ENCODE measurements at places on chromosomes 12 and 14.

DNA sequence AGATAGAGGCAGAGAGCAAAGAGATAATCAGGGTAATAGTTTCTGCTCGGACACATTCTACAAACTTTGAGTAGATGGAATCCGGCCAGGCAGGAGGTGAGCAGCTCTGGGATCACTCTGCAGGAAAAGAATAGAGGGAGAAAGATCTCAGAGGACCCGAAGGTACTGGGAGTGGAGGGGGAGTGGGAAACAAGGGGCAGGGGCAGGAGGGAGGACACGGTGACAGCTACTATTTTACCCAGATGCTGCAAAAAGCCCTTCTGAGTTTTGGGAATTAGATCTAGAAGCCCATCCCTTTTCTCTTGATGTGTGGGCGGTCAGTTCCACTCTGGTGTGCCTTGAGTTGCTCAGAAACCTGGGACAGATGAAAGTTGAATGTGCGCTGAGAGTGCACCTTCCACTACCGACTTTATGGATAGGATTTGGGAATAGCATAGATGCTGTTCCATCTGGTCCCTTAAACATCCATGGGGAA is 556 bp downstream of the GPRC5A start:
- H3K4me3 ChIP-seq = no peak overlapping the region
- H3K4me1 ChIP-seq = peaks cover 15% of the 10 kb centered on the region
- peaks cover 51% of the 10 kb centered on the region for H3K27me3 ChIP-seq
- DNase-seq = no peak
- no peak overlapping the region for H3K27ac ChIP-seq

- no peak overlapping the region for H3K4me3 ChIP-seq
- H3K4me1 ChIP-seq = no peaks in the 10 kb centered on the region
- no peaks in the 10 kb centered on the region for H3K27me3 ChIP-seq
- no peaks in the 10 kb centered on the region for H3K36me3 ChIP-seq
- H3K27ac ChIP-seq = no peak overlapping the region
Observed at GRCh38 chr12:115638733-115639647, 638.5 kb downstream of the MED13L start.

DNA sequence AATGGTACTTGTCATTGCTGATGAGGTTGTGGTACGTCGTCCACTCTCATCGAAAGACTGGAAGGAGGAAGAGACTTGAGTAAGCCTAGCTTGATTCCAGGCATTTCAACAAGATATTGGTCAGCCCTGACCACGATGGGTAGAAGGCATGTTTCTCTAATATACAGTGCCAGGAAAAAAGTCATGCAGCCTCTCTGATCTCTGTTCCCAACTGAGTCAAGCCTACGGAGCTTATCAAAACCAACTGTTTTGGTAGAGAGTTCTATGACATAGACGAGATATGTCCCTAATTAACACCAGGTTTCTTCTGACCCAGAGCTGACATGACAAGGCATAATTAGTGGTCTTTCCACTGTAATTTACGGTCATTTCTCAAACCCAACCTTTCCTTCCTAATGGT is 58.5 kb downstream of the NIN start:
- H3K4me1 ChIP-seq = peaks cover 18% of the 10 kb centered on the region
- no peak for DNase-seq
- no peak overlapping the region for H3K4me3 ChIP-seq

DNA sequence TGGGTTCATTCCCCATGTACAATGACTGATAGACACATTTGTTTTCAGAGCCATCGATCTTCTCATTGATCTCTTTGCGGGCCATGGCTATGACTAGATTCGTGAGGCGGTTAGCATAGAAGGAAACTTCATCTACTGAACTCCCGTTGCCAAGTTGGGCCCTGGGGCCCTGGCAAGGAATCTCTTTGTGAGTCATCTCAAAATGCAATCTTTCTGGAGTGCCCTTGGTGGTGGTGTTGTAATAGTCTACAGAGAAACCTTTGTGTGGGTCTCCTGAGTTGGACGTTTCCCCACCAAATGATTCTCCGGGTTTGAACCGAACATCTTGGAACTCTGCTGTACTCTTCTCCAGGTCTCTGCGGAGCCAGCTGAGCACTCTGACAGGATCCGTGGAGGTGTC is 20.4 kb downstream of the AKAP3 start:
- H3K27ac ChIP-seq = no peak overlapping the region
- H3K4me3 ChIP-seq = no peak overlapping the region
- no peaks in the 10 kb centered on the region for H3K27me3 ChIP-seq
- no peaks in the 10 kb centered on the region for H3K36me3 ChIP-seq
- H3K4me1 ChIP-seq = no peaks in the 10 kb centered on the region

- DNase-seq = no peak
- H3K4me1 ChIP-seq = no peaks in the 10 kb centered on the region
- H3K36me3 ChIP-seq = no peaks in the 10 kb centered on the region
- H3K27ac ChIP-seq = no peak overlapping the region
- H3K27me3 ChIP-seq = no peaks in the 10 kb centered on the region
- no peak overlapping the region for H3K4me3 ChIP-seq
Observed at GRCh38 chr12:74984631-74985030, 225.0 kb downstream of the KCNC2 start.

DNA sequence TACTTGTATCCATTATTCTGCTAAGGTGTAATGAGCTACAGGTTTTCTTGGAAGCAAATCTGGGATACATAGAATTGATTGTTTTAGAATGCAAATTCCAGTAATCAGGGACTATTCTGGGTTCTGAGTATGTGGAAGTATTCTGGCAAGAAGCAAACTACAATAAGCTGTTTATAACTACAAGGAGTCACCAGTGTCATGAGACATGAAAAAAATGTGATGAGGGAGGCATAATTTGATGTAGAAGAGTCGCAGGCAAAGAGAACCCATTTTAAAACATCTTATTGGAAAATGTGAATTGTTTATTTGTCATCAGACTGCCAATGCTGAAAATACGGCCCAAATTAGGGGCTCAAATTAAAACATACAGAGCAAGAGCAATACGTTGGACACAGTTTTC is 321.8 kb upstream of the E2F7 start:
- no peaks in the 10 kb centered on the region for H3K36me3 ChIP-seq
- H3K27me3 ChIP-seq = no peaks in the 10 kb centered on the region
- no peak overlapping the region for H3K4me3 ChIP-seq

- peaks cover 4% of the 10 kb centered on the region for H3K27me3 ChIP-seq
- no peaks in the 10 kb centered on the region for H3K36me3 ChIP-seq
- no peak overlapping the region for H3K27ac ChIP-seq
- H3K4me1 ChIP-seq = peaks cover 7% of the 10 kb centered on the region
Observed at GRCh38 chr12:26273811-26274210, 78.4 kb downstream of the SSPN start.

DNA sequence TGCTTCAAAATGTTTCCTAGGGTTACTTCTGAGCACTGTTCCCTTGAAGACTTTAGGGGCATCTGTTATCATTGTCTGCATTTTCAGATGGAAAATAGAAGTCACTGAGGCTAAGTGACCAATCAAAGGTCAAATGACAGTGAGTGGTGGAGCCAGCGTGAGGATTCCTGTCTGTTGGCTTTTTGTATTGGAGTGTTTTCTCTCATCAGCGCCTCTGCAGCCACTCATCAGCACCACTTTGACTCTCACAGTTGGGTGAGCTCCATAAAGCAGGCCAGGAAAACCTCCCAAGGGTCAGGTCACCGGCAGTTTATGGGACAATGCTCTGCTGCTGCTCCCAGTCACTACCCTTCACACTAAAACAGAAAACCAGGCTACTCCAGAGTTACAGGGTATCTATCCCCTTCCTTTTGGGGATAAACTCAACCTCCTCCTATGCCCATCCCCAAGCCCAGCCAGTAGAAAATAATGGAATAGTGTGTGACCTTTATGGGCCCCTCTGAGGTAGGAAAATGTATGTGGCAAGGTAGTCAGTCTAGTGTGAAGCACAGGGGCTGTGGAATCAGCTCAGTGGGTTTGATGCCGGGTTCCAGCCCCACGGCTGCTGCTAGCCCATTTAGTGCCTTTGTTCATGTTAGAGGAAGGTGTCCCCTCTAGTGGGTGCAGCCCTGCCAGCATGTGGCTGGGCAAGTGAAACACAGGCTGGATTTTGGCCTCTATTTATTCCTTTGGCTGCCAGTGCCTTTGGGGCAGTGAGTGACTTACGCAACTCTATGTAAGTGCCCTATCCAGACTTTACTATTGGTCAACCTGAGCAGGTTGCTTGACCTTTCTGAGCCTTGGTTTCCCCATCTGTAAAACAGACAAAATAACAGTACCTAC is 133.8 kb upstream of the CPM start:
- DNase-seq = no peak
- peaks cover 2% of the 10 kb centered on the region for H3K4me1 ChIP-seq
- H3K27me3 ChIP-seq = peaks cover 1% of the 10 kb centered on the region
- H3K4me3 ChIP-seq = no peak overlapping the region
- no peak overlapping the region for H3K27ac ChIP-seq
- H3K36me3 ChIP-seq = no peaks in the 10 kb centered on the region

- H3K27me3 ChIP-seq = no peaks in the 10 kb centered on the region
- no peaks in the 10 kb centered on the region for H3K36me3 ChIP-seq
- H3K27ac ChIP-seq = no peak overlapping the region
- H3K4me1 ChIP-seq = no peaks in the 10 kb centered on the region
- DNase-seq = no peak
Observed at GRCh38 chr12:16093825-16094224, 182.7 kb downstream of the DERA start.

- no peaks in the 10 kb centered on the region for H3K27me3 ChIP-seq
- peak overlapping the region; percentile 67 for H3K27ac ChIP-seq
- peak overlapping the region; percentile 53 for H3K4me3 ChIP-seq
Observed at GRCh38 chr12:14239350-14239934, 126.0 kb upstream of the ATF7IP start.

DNA sequence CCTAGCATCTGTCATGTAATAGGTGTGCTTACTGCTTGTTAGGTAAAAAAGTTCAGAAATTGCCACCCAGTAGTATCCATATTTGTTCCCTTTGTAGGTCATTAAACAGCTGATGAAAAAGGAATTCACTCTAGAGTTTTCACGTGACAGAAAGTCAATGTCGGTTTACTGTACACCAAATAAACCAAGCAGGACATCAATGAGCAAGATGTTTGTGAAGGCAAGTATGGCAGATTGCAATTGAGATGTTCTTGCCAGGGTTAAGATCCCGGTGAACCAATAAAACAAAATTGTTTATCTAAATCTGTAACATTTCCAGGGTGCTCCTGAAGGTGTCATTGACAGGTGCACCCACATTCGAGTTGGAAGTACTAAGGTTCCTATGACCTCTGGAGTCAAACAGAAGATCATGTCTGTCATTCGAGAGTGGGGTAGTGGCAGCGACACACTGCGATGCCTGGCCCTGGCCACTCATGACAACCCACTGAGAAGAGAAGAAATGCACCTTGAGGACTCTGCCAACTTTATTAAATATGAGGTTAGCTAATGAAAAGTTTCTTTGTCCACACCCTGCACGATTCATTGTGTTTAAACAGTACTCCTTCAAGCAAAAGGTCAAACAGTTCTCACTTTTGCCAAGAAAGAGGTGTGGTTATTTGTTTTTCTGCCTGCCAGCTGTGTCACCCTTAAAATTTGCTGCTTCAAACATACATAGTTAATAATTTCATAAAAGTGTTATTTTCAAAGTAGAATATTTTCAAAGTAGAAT is 58.3 kb downstream of the ATP2A2 start:
- no peak overlapping the region for H3K4me3 ChIP-seq
- H3K27me3 ChIP-seq = no peaks in the 10 kb centered on the region
- no peak for DNase-seq
- no peak overlapping the region for H3K27ac ChIP-seq
- H3K36me3 ChIP-seq = peaks cover 84% of the 10 kb centered on the region

GRCh38 chr12:15882118-15882971 is at the start of gene STRAP:
TSS of gene STRAP (plus strand) at chr12:15882387. CDS start at chr12:15882708, 321 bp downstream.
- H3K4me3 ChIP-seq = peak within 1 kb of the TSS; percentile 98
- H3K36me3 ChIP-seq = peaks cover 37% of the 10 kb centered on the region
- DNase-seq = peak; percentile 97
- H3K27ac ChIP-seq = peak within 1 kb of the TSS; percentile 99
- H3K4me1 ChIP-seq = peaks cover 54% of the 10 kb centered on the region

DNA sequence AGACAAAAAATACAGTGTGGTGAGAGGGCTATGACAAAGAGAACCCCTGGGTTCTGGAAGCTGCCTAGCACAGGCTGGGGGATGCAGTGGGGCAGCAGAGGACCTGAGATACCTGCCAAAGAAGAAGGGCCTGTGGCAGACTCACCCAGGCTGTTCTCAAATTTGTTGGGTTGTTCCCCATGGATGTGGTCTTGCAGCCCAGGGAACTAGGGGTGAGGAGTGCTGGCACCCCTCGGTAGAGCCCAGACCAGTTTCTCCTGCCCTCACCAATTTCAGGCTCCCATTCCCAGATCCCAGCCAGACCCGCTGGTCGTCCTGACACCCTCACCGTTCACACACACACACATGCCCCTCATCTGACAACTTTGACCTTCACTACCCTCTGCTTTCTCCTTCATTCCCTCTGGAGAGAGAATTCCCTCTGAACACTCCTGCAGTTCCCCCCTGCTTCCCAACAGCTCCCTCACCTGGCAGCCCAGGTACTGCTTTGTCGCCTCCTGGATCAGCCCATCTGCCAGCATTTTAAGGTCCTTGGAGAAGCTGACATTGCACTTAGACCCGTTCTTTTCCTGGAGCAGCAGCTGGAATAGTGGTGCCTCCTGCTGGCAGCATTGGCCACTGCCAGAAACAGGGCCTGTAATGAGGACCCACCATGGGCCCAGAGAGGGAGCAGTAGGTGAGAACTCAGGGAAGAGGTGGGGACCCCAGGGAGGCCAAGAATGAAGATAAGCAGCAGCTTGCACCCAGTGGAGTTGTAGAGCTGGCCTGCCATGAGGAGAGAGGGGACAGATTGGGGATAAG is 5.9 kb upstream of the GDF11 start:
- H3K27ac ChIP-seq = peak overlapping the region; percentile 67
- peaks cover 34% of the 10 kb centered on the region for H3K4me1 ChIP-seq

DNA sequence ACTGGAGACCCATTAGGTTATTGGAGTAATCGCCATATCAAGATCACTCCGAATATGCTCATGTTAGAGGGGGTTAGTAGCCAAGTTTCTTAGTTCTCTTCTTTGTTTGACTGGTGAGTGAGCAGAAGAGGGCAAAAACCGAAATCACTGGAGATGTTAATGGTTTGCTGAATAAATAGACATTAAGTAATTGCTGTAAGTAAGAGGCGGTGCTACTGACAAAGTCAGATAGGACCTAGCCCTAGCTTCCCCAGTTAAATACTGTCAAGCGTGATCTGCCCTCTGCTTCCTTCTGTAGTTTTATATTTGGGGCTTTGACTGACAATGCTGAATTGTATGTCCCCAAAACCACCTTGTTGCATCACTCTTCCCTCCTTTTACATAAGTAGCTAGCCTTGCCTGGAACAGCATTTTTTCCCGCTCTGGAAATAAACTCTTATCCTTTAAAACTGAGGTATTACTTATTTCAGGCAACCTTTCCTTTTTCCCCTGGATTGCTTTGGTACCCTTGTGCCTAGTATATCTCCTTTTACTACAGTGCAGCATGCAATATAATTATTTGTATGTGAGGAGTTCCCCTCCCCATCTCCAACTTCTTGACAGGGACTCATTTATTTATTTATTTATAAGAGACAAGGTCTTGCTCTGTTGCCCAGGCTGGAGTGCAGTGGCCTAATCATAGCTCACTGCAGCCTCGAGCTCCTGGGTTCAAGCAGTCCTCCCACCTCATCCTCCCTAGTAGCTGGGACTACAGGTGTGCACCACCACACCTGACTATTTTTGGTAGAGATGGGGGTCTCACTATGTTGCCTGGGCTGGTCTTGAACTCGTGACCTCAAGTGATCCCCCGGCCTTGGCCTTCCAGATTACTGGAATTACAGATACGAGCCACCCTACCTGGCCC is 1.4 kb downstream of the SNRPF start:
- DNase-seq = no peak
- peaks cover 31% of the 10 kb centered on the region for H3K36me3 ChIP-seq
- H3K27ac ChIP-seq = no peak overlapping the region
- no peak overlapping the region for H3K4me3 ChIP-seq
- peaks cover 11% of the 10 kb centered on the region for H3K27me3 ChIP-seq
- peaks cover 21% of the 10 kb centered on the region for H3K4me1 ChIP-seq
